ENCODE measurements at places on chromosomes 4 and X.

GRCh38 chr4:66653937-66654336 is 891.4 kb downstream of the CENPC start:
- no peak for DNase-seq

DNA sequence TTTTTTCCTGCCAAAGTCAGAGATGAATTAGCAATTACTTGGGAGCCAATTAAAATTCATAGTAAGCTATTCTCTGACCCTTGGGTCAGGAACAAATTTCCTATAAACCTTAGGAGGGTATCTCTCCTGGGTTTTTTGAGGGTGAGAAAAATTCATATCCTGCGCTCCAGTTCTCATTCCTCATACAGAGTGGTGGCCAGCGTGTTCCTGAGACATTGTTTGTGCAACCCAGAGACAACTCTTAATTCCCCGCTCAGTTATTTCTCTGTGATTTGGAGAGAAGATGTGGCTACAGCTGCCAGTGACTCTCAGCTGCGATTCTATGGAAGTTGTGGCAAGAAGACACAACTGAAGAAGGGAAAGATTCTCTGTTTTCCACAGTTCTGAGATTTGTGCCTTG is 37.9 kb upstream of the CBR4 start:
- DNase-seq: no peak

GRCh38 chrX:136759968-136760367 is 20.8 kb downstream of the ARHGEF6 start:
- no peak for DNase-seq

- DNase-seq: no peak
These were observed 1885.5 kb upstream of the ADGRL3 start for GRCh38 chr4:59314637-59315036.

DNA sequence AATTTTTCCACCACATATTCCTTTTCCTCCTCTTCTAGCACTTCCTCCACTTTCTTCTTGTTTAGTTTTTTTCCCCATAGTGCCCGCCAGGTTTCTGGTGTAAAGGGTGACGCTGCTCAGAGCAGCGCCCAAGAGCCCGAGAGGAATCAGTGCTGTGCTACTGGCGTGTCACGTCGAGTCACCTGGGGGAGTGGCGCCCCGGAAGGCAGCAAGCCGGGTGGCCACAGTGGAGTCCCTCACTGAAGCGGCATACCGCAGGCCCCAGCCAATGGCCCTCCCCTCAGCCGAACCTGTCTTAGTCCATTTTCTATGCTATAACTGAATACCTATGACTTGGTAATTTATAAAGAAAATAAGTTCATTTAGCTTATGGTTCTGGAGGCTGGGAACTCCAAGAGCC is 51.5 kb downstream of the SPIN4 start:
- DNase-seq: no peak

GRCh38 chr4:7198440-7199128 is 6.2 kb downstream of the SORCS2 start:
- no peak for DNase-seq

DNA sequence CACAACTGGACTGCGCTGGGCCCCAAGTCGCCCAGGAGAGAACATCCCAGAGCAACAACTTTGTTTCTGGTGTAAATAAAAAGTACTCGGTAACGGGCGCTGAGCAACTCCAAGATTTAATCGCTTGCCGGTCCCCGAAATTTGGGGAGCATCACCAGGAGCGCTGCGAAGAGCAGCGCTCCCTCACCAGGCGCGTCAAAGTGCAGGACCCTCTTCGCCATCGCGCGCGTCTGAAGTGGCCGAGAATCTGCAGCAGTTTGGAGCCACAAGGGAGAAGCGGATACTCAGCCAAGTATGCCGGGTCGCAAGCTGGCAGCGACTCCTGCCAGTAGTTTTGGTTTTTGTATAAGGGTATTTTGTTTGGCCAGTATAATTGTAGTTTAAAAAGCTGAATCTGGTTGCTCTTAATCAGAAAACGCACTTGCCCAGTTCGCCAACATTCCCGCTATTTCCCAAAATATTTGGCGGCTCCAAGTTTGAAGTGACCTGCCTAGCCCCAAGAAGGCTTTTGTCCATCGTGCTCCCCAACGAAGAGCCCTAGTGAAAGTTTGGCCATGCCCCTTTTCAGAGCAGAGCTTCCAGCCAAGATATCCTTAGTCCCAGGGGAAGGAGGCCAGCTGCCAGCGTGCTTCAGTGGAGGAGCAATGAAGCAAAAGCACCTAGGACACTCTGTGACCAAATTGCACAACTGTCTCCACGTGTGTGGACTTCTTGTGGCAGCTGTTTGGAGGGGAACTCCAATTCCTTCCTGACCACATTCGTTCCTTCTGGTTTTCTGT is 557 bp upstream of the KDR start:
- no peak for DNase-seq

DNA sequence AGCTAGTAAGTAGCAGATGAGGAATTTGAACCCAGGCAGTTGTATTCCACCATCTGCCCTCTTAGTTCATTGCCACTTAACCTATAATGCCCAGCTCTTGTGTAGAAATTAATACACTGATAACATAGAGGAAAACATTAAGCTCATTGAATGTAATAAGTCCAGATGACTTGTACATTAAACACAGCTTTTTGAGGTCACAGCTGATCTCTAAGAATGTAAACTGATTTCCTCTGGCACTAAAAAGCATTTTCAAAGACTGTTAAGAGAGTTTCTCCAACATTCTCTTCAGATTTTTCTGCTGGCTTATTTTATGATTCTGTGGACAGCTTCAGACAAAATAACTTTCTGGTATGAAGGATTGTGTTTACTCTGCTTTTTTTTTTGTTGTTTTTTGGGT is 42.7 kb downstream of the HPRT1 start:
- DNase-seq: no peak

DNA sequence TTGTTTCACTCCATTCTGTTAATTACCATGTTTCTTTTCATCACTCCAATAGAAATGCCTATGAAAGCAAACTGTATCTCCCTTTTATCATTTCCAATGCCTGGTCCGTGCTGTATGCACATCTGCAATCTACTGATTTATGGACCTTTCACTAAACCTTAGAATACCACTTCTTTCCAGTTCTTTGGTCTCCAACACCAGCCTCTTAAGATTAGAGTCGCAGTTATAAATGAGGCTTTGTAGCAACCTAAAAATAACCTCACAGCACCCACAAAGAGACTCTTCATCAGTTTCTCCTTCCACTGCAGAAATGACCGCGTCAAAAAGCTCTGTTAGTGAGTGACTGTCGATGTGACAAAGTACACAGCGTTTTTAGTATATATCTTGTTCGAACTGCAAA is 282.6 kb downstream of the ADGRA3 start:
- no peak for DNase-seq

GRCh38 chrX:140822861-140823260 is 113.3 kb downstream of the LINC00632 start:
- no peak for DNase-seq

- no peak for DNase-seq
These were observed 93.5 kb upstream of the SLIT2 start for GRCh38 chr4:20158195-20158594.

DNA sequence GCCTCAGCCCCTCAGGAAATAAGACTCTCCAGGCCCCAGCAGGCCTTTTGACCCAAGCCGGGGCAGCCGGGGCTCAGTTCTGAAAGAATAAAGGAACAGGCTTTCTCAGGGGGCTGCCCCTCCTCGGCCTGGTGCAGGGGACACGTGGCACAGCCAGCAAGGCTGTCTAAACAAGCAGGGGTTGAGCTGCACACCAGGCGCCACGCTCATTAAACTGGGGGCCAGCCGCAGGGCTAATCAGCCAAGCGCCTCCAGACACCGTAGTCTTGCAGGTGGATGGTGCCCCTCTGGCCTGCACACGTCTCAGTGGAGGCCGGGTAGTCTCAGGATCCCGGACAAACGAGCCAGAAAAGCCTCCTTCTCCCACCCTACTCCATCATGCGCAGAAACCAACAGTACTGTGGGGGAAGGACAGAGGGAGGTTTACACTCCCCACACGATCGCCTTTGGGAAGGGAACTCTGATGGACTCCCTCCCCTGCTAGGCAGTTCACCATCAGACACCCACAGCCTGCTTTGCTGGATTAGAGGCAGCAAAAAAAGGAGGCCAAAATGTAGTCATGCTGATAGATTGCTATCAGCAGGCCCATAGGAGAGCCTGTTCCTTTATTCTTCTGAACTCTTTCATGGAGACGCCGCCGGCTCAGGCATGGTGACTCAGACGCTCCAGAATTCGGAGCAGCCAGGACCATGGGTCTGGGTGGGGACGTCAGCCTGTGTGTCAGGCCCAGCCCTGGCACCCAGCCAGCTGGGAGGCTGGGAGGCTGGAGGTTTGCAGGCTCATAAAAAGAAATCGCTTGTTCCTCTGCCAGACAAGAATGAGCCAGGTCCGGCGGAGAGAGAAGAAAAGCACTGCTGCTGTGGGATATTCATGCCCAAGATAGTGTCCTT is 342.4 kb downstream of the BCOR start:
- no peak for DNase-seq

DNA sequence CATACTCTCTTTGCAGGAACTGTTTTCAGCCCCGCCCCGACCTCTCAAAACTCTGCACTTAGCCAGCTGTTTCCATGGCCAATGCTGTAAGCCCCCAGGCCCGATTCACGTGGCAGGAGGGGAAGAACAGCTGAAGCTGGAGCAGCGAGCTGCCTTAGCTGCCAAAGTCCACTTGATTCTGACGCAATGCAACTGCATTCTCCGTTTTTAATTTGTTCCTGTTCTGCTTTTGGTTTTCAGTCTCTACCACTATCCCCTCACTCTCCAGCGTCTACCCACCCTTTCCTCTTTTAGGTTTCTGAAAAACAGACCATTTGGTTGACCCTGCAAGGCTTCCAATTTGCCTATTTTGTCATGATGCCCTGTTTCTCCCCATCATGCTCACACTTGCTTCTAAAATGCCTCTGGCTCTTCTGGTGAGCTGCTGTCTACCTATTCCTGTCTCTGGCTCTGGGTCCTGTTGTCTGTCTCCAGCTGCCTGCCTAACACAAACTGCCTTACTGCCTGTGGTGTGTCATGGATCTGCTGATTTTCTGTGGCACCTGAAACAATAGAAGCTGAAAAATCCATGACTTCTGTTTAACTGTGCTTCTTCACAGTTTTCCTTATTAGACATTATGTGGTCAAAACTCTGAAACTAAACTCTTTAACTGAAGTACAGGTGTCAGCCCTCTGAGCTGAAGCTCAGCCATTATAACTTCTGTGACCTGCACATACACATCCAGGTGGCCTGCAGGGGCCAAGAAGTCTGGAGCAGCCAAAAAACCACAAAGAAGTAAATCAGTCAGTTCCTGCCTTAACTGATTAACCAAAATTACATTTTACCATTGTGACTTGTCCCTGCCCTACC is 160.5 kb upstream of the AGTR2 start:
- DNase-seq: no peak

DNA sequence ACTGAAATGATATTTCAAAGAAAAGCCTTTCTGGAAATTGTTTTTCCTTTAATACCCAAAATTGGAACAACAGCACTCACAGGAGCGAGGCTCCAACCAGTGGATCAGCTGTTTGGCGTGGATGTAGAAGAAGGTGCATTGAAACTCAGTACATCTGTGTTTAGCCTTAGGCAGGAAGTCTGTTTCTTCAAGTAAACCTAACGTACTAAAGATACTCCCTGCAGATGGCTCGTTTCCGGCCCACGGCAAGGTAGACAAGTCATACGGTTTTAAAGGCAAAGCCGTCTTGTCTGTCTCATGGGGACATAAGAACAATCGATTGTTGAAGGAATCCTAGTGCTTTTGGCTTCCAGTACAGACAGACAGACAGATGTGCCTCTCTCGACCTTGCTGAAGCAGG is 50.0 kb upstream of the CLCN4 start:
- no peak for DNase-seq

- DNase-seq: no peak
These were observed 947.9 kb downstream of the FAT4 start for GRCh38 chr4:126262665-126263064.

DNA sequence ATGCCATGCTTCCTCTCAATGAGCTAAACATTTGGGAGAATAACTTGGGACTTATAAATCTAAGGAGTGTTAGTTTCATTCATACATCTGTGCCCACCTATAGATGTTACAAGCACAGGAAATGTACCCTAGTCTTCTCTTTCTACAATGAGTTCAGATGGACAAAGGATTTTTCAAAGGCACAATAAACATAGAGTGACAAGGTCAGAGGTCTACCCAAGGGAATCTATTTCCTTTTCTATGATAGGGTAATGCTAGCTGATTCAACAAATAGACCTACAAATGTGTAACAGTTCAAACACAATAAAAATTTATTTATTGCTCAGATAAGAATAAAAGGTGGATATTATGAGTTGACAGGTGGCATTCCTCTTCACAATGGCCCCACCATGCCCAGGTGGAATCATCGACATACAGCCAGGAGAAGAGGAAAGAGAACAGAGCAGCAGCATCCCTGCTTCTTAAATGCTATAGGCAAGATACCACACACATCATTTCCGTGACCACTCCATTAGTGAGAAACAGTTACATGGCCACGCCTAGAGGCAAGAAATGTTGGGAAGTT is 421.8 kb downstream of the HNRNPD start:
- DNase-seq: no peak

DNA sequence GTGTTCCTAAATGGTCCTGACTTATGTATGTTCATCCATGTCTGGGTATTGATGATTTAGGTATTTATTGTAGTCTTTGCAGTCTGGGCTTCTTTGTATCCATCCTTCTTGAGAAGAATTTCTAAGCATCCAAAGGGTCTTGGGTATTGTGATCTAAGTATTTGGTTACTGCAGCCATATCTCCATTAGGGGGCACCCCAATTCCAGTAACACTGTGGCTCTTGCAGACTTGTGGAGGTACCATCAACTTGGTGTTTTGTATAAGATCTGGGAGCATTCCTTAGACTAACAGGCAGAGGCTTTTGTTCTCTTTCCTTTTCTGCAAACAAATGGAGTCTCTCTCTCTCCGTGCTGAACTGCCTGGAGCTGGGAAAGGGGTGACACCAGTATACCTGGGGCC is 113.7 kb upstream of the NEXMIF start:
- DNase-seq: no peak

- no peak for DNase-seq
These were observed 13.2 kb downstream of the TMEM175 start for GRCh38 chr4:945274-946102.

GRCh38 chrX:57918750-57919436 is 8.6 kb upstream of the ZXDA start:
- DNase-seq: no peak

DNA sequence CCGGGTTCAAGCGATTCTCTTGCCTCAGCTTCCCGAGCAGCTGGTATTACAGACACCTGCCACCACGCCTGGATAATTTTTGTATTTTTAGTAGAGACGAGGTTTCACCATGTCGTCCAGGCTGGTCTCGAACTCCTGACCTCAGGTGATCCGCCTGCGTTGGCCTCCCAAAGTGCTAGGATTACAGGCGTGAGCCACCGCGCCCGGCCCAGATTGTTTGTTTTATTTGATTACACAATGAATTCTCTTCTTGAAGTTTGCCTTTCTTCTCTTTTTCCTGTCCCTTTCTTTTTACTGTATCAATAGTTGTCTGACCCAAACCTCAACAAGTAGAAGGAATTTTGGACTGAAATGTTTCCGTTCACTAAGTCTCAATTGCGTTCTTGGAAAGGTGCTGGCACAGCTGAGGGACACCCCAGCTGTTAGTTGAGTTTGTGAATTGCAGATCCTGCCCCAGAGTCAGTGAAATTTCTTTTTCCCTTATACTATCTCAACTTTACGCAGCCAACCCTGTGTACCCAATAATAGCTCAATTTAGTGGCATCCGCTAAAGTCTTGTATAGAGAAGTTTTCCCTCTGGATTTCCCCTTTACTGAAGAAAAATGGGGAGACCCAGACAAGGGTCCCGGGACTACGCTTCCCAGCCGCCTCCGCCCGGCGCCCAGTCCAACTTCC is 639 bp upstream of the MTM1 start:
- no peak for DNase-seq

All from T-helper 1 cell (primary cell).